H54 (cell line): ENCODE measurements at places on chromosomes 16 and 17.

DNA sequence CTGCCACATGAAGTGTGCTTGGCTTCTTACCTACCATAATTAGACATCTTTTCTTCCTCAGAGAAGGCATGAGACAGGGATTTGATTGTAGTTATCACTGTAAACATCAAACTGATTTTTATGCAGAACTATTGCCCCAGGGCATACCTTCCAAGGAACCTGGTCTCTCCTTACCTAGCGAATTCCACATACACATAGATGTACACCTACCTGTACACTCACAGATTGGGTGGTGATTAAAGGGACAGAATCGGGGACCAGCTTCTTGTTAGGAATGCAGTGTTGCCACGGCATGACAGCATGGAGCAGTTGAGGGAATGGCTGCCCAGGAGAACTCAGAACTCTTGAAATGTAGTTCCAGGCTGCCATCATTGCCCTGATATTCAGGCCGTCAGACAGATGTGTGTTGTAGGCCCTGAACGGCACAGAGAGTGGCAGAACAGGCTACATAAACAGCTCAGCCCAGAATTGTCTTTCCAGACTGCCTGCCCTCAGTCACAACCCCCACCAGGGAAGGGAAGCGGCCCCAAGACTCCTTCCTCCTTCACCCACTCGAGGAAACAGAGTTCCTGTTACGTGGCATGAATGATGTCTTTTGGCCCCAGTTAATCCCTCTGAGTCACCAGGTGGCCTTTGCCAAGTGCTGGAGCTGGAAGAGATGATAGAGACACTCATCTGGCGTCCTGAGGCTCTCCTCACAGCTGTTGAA is 17.8 kb upstream of the NAGLU start:
- DNase-seq = peak; percentile 69

- DNase-seq = no peak
Observed at GRCh38 chr17:41868568-41868967, 3.3 kb upstream of the KLHL11 start.

- DNase-seq = no peak
Observed at GRCh38 chr16:23676924-23677480, 1.7 kb upstream of the PLK1 start.

DNA sequence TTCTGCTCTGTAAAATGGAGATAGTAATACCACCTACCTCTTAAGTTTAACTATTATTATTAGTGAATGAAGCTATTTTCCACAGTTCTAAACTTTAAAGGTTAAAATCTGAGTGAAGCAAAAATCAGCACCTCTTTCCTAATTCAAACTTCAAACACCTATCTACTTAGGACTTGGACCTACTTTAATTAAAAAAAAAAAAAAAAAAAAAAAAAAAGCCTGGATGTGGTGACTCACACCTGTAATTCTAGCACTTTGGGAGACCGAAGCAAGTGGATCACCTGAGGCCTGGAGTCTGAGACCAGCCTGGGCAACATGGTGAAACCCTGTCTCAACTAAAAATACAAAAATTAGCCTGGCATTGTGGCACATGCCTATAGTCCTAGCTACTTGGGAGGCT is 5.0 kb upstream of the KANSL1 start:
- no peak for DNase-seq

GRCh38 chr16:66894948-66895688 is 14.8 kb downstream of the PDP2 start:
- peak; percentile 65 for DNase-seq

DNA sequence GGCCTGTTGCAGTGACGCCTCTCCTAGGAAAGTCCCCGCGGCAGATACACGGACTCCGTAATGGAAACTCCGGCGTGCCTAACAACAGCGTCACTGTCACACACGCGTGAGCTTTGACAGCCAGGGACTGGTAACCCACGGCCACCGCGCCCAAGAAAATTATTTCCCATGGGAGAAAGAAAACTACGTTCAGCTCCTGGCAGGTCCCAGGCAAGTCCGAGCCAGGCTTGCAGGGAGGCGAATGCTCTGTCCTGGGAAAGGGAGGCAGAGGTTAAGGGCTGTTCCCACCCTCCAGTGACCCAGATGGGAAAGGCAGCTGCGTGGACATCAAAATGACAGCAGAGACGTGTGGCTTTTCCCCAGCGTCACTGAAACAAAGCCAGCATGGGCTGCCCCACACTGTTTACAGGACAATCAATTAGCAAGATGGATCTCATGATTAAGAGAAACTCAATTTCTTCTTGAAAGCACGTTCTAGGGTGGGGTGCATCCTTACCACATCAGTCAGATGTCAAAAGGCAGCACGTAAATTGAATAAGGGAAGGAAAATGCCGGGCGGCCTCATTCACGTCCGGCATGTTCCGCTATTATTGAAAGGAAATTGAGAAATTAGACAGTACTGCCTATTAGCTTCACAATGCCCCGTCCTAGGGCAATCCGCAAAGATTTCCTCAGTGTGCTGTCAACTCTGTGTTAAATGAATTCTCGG is 82.5 kb downstream of the NXN start:
- no peak for DNase-seq

DNA sequence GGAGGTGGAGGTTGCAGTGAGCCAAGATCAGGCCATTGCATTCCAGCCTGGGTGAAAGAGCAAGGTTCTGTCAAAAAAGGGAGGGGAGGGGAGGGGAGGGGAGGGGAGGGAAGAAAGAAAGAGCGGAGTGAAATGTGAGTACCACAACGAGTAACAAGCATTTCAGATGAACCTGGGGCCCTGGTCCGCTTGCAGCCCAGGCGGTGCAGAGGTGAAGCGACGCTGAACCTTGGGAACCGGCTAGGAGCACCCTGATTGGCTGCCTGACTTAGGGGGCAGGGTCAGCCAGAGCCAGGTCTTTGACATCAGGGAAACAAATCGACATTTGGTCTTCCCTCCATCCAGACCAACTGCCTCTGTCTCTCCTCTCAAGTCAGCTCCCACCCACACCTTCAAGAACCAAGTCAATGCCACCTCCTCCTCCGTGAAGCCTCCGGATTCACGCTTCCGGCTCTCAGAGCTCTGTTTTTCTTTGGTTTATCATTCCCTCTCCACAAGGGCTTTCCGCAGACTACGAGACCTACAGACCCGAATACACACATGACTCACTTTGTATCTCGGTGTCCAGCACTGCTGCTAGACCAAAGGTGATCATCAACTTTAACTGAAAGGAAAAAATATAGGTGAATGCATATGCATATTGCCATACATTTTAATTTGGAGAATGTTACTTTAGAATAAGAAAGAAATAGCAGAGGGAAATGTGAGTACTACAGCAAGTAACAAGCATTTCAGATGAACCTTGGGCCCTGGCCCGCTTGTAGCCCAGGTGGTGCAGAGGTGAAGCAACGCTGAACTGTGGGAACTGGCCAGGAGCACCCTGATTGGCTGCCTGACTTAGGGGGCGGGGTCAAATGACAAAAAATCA is 19.3 kb downstream of the OR1F1 start:
- no peak for DNase-seq

DNA sequence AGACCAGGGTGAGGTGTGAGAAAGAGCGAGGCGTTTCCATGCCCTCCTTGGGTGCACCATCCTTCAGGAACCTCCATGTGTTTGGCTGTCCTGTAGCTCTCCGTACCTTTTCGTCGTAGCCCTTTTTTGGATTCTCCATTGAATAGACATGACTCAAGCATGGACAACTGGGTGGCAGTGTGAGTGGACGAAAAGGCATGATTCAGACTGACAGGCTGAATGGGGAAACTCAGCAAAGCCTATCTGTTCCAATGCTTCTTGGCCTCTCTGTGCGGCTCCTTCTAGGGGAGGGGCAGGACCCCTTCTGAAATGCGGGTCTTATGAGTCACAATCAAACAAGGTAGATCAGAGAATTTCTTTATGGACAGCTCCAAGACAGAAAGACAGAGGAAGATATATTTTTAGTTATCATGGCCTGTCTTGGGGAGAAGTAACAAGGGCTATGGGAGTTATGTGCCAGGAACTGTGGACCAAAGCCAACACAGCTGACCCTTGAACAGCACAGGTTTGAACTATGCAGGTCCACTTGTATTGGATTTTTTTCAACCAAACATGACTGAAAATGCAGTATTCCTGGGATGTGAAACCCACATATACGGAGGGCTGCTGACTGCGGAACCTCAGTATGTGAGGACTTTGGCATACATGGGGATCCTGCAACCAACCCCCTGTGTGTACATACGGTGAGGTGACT is 22.9 kb downstream of the ADORA2B start:
- no peak for DNase-seq

DNA sequence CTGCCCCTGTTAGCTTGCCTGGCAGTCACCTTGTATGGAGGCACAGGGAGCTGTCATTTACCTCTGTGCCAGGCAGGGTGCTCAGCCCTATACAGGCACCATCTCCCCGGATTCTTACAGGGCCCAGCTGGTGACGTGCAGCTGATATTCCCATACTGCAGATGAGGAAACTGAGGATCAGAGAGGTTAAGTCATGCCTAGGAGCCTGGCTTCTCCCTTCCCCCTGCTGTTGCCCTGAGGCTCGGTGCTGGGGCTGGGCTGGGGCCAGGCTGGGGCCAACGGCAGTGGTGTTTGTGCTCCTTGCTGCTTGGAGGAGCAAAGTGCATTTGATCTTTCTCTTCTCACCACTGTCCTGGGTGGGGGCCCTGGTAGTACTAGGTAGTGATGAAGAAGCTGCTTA is 54.7 kb upstream of the IL34 start:
- no peak for DNase-seq

DNA sequence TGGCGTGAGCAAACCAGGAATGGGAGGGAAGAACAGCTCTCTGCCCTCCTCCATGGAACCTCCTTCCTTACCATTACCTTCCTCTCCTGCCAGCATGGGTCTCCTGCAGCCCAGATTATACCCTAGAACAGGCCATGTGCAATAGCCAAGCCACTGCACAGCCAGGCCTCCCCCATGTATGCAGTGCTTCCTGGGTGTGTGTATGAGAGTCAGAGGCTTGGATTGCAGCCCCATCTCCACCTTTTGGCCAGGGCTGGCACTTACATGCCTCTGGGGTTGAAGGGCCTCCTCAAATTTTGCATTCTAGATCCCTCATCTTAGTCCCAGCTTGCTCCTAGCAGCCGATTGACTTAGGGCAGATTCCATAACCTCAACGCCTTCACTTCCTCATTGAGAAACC is 133.7 kb downstream of the GSG1L start:
- no peak for DNase-seq

DNA sequence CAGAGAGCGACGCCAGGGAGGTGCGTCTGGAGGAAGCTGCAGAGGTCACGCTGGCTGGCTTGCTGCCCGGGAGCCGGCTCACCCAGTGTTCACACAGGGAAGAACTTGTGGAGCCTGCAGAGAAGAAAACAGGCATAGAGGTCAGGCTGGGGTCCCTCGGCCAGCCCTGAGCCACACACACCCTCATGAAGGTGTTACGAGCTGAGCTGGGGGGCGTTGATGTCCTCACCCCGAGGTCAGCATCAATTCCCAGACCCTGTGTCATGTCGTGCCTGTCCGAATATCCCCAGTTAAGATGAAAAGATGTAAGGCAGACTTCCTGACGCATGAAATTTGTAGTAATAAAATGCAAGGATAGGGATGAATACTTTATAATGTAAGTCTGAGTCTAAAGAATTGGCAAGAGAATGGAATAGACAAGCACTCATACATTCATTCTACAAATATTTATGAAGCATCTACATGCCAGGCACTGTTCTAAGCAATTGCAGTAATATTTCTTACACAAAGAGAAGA is 77.1 kb downstream of the USP31 start:
- peak; percentile 33 for DNase-seq

GRCh38 chr17:7440113-7440833 is 961 bp downstream of the FGF11 start:
- DNase-seq = no peak

- no peak for DNase-seq
Observed at GRCh38 chr17:47290870-47291241, 32.9 kb upstream of the EFCAB13 start.

GRCh38 chr16:46629331-46630219 is 8.4 kb upstream of the SHCBP1 start:
- peak; percentile 53 for DNase-seq

DNA sequence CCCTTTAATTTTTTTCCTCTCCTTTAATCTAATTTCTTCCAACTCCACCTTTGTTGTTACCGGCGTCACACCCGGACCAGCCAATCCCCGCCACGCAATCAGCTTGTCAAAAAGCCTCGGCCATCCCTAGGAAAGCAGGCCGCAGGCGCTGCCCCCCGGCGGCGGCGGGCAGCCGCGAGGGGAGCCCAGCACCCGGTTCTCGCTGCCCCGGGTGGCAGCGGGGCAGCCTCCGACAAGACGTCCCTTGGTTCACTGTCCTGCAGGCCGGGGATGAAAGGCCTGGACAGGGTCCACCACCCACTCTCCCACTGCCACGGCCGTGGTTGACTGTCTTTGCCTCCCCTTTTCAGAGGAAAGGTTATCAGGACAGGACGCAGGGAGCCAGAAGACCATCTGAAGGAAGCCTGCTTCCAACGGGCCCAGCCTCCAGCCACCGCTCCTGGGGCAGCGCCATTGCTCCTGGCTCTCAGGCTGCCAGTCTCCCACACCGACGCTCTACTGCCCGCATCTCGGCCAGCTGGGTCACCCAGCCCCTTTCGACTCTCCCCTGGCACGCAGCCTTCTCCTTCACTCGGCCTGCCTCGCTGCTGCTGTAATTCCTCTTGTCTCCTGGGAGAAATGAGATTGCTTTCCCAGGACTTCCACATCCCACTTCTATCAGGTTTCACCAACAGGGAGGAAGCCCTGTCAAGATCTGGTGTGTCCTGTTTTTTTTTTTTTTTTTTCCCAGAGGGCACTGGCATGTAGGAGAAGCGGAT is 2.8 kb upstream of the UBTF start:
- peak; percentile 65 for DNase-seq

GRCh38 chr17:43439041-43439440 is 40.2 kb downstream of the ARL4D start:
- no peak for DNase-seq

- no peak for DNase-seq
Observed at GRCh38 chr17:2844416-2844815, 48.2 kb downstream of the RAP1GAP2 start.
